ENCODE measurements at places on chromosomes 11 and 22.

GRCh38 chr11:16082095-16083055 is 274.0 kb downstream of the SOX6 start:
- no peak for DNase-seq

DNA sequence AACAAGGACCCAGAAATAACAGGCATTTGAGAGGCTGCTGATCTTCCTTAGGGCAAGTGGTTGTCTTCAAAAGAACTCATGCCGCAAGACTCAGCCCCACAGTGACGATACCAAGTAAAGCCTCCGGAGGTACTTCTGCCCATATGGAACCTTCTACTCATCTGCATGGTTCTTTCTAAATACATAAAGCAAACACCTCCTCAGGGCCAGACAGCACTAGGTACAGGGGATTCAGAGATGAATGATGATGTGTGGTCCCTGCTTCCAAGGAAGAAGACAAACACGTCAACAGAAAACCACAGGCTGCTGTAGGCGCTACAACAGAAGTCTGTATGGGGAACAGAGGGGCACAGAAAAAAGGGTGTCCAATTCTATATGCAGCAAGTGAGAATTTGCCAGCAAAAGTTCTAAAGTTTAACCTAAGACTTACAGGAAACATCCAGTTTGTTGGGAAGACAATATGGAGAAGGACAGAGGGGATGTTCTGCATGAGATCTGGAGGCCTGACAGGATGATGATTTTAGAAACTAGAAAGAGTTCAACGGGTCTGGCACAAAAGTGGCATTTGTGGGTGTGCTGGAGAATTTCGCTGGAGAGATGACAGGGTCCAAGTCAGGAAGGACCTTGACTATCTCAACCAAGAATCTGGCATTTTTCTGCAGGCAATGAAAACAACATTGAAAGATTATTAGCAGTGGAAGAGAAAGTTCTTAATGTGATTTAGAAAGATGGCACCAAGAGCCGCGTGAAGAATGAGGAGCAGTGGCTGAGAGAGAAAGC is 23.7 kb downstream of the JAML start:
- DNase-seq, result no peak

GRCh38 chr11:119432484-119433357 is 9.7 kb upstream of the THY1 start:
- no peak for DNase-seq

DNA sequence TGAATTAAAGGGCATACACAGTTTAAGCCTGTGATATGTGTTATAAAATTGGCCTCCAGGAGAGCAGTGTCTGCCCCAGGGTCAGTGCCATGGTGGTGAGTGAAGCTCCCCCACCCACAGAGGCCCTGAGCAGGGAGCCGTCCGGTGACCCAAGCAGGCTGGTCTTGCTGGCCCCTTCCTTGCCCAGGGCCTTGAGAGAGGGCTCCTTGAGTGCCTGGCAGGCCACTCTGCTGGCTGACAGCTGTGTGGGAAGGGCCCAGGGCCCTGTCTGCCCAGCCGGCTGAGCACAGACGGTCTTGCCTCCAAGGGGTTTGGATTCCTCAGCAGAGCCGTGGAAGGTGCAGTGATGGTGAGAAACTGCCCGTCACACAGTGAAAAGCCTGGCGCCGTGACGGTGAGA is 25.9 kb downstream of the PTDSS2 start:
- no peak for DNase-seq

GRCh38 chr11:12188548-12189317 is 78.3 kb downstream of the MICAL2 start:
- DNase-seq, result no peak

GRCh38 chr11:80727315-80727714 is 1286.5 kb upstream of the TENM4 start:
- DNase-seq, result no peak

DNA sequence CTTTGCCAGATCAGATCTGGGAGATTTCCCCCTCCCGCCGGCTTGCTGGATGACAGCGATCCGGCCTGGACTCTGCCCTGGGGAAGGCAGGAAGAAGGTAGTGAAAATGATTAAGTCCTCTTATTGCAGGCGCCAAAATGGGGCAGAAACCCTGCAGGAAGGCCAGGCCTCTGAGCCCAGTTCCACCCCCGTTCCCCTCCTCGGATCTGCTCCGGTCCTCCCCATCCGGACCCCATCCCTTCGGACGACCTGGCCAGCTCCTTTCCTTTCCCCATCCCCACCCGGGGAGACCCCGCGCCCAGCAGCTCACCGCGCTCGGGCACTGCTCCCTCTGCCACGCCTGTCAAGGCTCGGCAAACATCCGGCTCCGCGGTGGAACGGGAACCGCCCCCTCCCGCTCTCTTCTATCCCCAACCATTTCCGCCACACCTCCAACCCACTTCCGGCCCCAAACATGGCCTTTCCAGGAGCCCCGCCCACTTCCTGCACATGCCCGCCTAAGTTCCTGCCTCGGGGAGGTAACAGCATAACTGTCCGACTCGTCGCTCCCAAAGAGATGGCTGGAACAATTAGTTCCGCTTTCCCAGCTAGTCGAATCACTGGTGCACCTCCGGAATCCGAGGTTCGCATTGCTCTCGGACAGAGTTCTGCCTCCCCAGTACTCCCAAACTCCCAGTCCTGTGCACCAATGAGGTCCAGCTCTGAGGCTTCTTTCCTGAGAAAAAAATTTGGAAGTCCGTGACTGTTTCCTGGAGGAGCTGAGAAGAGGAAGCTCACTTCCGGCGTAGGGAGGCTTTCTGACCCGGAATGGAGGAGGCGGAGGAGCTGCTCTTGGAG is at the start of the genes ARHGAP1 and ZNF408:
ARHGAP1 (minus strand) TSS at position 379 of the 837 bp plus-strand sequence. CDS start 4,512 bp downstream, outside the sequence.
ZNF408 (plus strand) TSS at position 791 of the 837 bp plus-strand sequence; CDS start at position 808, 17 bp downstream.
- peak; percentile 97 for DNase-seq

- no peak for DNase-seq
These were observed at the start of gene CEND1 for GRCh38 chr11:789943-790342. Gene CEND1 (minus strand): TSS chr11:790090. CDS start chr11:788576, 1,514 bp downstream.

GRCh38 chr11:14908214-14908880 is 16.3 kb upstream of the CYP2R1 start:
- no peak for DNase-seq

- no peak for DNase-seq
These were observed 6.8 kb upstream of the CREB3L1 start for GRCh38 chr11:46270684-46271083.

- no peak for DNase-seq
These were observed 188.6 kb downstream of the PGR start for GRCh38 chr11:100941033-100941432.

- DNase-seq, result no peak
These were observed 37.3 kb downstream of the PIWIL4 start for GRCh38 chr11:94604482-94604881.

DNA sequence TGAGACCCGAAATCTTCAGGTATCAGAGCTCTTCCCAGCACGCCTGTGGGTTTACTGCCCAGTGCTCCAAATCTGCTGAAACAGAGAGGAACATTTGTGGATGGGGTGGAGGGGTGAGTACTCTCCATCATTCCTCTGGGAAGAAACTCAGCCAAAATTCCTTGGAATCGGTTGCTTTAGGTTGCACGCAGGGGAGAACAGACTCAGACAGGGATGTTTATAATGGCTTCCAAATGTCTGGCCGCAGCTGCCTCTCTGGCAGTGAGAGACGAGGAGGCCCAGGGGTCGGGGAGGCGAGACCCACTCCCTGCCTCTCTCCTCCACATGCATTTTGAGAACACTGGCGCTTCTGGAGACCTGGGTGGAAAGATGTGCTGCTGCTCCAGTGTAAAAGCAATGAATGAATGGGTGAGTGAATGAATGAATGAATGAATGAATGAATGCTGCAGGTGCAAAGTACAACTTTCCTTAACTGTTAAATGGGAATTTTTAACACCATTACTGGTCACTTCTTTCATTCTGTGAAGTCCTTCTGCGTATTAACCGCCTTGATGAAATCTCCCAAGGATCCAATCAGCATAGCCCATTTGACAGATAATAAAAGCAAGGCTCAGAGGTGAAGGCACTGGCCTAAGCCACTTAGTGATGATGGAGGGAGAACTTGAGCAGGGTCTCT is 437.4 kb downstream of the MIAT start:
- no peak for DNase-seq

DNA sequence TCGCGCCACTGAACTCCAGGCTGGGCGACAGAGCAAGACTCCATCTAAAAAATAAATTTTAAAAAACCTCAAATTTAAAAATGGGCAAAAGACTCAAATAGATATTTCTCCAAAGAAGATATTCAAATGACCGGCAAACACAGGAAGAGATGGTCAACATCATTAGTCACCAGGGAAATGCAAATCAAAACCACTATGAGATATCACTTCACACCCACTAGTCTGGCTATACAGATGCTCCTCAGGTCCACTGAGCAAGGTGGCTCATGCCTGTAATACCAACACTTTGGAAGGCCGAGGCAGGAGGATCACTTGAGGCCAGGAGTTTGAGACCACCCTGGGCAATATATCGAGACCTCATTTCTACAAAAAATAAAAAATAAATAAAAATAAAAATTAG is 43.3 kb upstream of the SLC35C1 start:
- no peak for DNase-seq

DNA sequence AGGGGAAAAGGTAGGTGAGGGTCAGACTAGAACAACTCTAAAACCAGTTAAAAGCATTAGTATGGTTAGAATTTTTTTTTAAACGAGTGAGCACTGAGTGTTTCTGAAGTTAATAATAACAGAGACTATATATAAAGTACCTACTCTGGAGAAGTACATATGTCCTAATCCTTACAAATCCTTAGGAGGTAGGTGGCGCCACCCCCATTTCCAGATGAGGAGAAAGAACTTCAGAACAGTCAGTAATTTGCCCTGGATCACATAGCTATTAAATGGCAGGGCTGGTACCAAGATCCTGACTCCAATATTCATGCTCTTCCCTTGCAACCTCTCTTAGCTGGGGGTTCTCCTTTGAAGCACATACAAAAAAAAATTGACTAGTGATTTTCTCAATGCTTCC is 80.5 kb downstream of the CLPB start:
- DNase-seq, result no peak

DNA sequence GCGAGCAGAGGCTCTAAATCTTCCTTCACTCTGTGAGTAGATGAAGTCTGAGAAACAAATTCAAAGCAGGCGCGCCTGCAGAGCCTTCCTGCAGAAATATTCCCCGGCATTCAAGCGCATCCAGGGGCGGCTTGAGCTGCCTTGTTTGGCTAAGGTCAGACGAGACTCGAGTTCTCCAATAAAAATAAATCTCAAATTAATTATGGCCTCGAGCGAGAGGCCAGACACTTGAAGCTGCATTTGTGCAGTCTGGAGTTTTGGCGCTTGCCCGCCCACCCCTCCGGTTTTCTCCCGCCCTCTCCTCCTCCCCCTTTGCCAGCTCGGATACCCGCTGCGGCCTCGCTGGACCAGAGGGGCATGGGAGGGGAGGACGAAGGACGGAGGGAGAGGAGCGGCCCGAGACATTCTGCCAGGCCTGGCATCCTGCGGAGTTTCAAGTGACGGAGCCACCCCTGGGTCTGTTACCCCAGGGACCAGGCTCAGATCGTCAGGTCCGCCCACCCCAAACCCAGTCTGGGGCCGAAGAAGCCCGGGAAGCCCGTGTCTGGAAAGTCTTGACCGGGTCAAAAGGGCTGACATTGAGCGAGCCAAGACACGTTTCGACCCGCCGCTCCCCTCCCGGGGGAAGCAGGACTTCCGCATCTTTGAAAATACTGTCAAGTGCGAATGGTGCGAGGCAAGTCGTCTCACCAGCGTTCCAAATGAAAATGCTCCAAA is 3.8 kb upstream of the FLI1 start:
- no peak for DNase-seq

DNA sequence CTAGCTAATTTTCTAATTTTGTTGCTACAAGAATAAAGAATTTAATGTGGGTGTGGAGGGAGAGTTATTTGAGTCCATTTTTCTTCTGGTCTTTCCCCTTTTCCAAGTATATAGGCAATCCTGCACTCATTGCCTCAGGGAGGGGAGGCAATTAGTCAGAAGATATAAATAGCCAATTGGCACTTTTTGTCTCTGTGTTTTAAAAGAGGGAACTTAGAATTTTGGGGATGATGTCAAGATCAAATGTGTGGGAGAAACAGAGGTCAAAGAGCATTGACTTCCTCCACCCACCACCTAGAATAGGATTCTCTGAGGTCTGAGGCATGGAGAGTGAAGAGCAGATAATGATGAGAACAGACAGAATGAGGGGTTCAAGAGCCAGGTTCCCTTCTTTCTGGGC is 120.3 kb upstream of the ZC3H12C start:
- DNase-seq, result no peak

DNA sequence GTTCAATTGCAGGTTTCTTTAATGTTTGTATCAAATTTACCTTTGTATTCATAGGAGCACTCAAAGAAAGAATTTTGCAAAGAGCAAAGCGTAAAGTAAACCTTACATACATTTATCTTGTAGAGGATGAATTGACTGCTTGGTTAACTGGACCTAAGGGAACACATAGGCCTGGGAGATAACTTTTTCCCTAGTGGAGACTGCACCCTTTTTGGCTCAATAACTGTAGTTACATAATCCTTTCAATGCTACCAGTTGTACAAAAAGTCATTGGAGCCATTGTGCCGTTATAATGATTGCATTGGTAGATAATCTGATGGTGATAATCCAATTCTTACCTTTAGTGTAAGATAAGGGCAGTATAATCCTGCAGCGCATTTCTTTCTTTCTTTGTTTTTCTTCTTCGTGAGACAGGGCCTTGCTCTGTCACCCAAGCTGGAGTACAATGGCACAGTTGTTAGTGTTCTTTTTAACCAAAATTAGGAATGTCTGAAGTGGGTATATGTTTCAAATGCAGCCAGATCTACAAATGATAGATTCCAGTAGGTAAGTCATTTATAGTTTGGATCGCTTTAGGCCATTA is 18.3 kb downstream of the ATG13 start:
- DNase-seq, result no peak

DNA sequence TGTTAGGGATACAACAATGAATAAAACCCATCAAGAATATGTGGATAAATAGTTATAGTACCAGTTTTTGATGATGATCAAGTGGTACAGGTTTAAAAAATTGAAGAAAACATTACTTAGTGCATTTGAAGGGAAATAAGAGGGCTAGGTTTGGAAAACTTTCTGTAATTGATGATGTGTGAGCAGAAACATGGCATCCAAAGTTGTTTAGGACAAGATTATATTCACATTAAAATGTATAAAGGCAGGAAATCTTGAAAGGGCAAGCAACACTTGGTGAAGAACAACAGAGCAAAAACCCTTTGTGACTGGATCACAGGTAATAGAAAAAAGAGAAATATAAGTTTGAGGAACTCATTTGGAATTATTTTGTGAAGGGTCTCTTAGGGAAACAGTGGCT is 572.3 kb upstream of the RAG2 start:
- DNase-seq, result no peak

GRCh38 chr22:46416891-46417580 is 81.5 kb downstream of the TRMU start:
- no peak for DNase-seq

DNA sequence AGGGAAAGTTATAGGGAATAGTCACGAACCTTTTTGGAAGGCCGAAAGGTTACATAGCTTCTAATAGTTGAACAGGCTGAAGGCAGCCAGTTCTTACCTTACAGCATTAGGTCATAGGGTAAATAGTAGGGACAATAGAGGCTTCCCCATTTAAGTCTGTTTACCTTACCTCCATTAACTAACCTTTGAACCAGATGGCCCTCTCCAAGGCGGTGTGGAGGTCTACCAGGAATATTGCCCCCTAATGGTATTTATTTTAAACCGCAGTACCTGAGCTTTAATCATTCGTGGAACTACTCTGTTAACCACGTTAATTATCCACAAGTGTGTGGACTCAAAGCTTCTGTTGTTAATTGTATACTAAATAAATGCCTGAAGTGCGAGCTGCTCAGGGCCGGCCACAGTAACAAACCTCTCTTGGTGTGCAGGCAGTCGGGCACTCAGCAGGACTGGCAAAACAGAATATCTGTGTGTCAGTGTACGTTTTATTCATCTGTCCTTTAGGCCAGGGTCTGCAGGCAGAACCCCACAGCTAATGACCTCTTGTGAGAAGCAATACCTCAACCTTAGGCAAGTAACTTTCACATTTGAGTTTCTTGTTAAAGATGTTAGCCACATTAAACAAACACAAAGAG is 81.7 kb downstream of the PRCP start:
- no peak for DNase-seq

All from stimulated activated CD4-positive, alpha-beta T cell treated with anti-CD3 and anti-CD28 coated beads, TNF-alpha, amount 100 ng/mL, for 4 hours (primary cell).